ENCODE measurements at places on chromosomes 2 and 18.
A peak's percentile ranks its signal among the peaks of the same experiment; 100 is the strongest.

- DNase-seq = no peak
Observed at GRCh38 chr18:27715751-27716150, 461.2 kb downstream of the CDH2 start.

DNA sequence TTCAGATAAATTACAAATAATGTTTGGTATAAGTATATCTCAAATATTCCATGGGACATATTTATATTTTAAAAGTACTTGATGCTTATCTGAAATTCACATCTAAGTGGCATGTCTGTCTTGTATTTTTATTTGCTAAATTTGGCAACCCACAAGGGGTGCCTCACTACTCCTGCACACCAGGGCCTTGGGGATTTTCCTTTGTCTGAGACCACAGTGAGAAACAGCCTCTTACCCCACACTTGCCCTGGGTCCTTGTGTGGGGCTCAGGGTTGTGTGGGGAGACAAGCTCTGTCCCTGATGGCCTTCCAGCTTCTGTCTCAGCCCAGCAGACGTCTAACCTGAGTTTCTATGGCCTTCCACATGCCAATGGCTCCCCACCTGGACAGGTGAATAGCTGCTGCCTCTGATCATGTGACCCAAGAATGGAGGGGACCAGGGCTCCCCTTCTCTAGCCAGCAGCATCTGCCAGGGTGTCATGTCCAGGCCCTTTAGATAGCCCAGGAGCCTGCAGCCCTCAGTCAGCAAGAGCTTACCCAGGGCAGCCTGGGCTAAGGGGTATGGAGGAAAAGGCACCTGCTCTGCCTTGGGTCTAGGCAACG lies 49.5 kb upstream of the MRPL33 start:
- DNase-seq = no peak

DNA sequence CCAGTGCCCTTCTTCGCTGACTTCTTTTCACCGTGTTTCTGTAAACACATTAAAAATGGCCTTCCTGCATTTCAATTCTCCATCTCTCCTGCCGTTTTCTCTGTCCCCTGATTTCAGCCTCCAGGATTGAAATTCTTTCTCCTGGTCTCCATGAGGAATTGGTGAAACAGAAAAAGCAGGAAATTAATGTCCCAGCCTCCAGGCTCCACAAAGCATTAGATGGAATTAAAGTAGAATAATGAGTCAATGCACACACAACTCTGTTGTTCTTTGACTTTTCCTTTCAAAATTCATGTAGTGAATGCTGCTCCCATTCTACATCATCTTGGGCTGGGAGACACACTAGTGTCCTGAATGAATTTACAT lies 209.5 kb downstream of the KLHL29 start:
- DNase-seq = no peak

DNA sequence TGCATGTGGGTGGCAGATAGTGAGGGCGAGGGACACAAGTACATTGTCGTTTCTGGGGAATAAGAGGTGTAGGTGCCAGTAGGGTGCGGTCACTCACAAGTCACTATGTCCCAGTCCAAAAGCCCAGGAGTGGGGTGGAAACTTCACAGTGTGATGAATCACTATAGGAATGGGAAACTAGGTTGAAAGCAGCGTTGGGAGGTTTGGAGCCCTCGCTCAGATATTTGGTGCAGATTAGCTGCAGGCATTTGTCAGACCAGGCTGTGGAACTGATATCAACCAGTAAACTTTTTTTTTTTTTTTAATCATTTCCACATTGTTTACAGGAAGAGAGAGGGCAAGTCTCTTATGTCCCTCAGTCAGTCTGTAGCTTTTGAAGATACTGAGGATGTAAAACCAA lies 121.8 kb downstream of the CERS6 start:
- DNase-seq = no peak

DNA sequence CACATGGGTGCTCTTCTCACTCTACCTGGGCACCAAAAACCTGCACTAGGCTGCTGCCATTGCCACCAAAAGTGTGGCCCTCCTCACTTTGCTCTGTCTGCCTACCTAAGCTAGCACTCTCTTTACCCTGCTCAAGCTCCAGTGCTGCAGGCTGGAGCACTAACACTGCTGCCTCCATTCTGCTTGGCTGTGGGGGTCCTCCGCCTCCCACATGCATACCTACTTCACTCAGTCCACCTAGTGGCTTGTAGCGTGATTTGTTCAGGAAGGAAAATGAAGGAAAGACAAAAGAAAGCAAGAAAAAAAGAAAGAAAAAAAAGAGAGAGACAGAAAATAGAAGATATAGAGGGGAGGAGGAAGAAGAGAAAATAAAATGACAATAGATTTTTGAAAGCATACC lies 1339.4 kb upstream of the CHAC2 start:
- DNase-seq = no peak

- no peak for DNase-seq
Observed at GRCh38 chr2:144509879-144510221, 10.1 kb downstream of the ZEB2 start.

- DNase-seq = no peak
Observed at GRCh38 chr2:16338026-16338425, 327.6 kb downstream of the CYRIA start.

GRCh38 chr2:5939553-5939952 lies 247.4 kb downstream of the SOX11 start:
- DNase-seq = no peak

GRCh38 chr2:86016581-86016980 lies 89.1 kb downstream of the POLR1A start:
- no peak for DNase-seq

- DNase-seq = no peak
Observed at GRCh38 chr2:120481446-120482194, 135.7 kb downstream of the INHBB start.

DNA sequence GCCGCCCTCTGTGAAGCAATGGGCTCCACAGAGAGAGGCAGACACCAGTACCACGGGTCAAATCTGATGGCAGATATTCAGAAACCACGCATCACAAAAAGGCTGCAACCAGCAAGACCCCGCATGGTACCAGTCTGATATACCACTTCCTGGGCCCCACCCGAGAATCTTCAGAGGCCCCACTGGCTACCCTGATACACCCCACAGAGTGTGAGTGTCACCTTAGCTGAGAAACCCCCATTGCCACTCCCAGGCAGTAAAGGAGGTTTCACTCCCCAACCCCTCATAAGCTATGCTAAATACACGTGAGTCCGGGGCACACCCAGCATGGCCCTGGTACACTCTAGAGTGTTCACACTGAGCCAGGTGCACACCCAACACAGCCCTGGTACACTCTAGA lies 160.0 kb downstream of the EIPR1 start:
- no peak for DNase-seq

- no peak for DNase-seq
Observed at GRCh38 chr2:226934546-226935201, 98.8 kb downstream of the RHBDD1 start.

- DNase-seq = no peak
Observed at GRCh38 chr2:233794128-233794658, 16.1 kb downstream of the MROH2A start.

DNA sequence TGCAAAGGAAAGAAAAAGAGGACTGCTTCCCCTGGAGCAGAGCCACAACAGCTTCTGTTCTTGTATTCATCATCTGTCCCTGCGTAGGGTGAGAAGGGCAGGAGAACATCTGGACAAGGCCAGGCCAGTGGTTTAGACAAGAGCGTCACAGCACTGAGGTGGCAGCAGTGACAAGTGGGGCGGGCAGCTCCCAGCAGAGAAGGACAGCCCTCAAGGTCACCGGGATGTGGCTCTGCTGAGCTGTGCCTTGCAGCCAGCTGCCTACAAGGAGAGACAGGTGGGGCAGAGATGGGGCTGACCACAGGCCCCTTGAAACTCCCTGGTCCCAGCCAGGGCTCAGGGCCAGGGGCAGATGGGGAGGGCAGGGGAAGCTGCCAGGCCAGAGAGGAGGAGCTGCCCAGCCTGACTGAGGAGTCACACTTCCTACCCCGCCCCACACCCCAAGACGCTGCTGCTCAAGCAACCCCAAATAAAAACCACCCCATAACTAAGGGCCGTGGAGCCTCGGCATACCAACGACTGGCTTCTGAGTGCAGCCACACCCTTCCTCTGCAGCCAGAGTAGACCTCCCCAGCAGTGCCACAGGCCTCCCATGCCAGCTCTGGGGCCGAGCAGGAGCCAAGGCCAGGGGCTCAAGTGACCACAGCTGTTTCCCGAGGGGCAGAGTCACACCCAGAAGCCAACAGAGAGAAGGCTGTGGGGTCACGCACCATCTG lies 5.4 kb downstream of the RAB11FIP5 start:
- DNase-seq = peak; percentile 7

GRCh38 chr2:188808947-188809355 lies 165.2 kb upstream of the COL3A1 start:
- no peak for DNase-seq

- no peak for DNase-seq
Observed at GRCh38 chr2:200095436-200095835, 140.1 kb downstream of the MAIP1 start.

All from activated effector memory CD4-positive, alpha-beta T cell treated with Interleukin-2 at 50 U/mL for 16 hours (primary cell).